GM12865 (cell line): ENCODE measurements at places on chromosomes 3 and 15.

- DNase-seq, result no peak
Observed at GRCh38 chr15:72824112-72824511, 40.6 kb upstream of the ADPGK start.

- DNase-seq, result no peak
Observed at GRCh38 chr3:187889601-187890404, 144.5 kb upstream of the BCL6 start.

DNA sequence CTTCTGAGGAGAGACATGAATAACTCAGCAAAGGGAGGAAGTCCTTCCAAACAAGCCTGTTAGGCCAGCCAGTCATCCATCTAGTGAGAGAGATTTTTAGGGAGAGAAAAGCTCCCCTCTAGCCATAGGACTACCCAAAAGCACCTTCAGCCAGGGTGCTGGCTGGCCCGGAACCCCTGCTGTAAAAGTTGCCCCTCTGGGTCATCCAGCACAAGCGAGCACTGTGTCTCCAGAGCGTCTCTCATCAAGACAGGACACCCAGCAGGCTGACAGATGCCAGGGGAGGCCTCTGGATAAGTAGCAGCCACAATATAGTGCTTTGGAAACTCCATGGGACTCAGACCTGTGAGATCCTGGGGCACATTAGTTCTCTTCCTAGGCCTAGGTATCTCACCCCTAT, 24.5 kb downstream of the ANXA2 start:
- no peak for DNase-seq

GRCh38 chr3:57256844-57257243, 29.3 kb downstream of the APPL1 start:
- DNase-seq, result no peak

DNA sequence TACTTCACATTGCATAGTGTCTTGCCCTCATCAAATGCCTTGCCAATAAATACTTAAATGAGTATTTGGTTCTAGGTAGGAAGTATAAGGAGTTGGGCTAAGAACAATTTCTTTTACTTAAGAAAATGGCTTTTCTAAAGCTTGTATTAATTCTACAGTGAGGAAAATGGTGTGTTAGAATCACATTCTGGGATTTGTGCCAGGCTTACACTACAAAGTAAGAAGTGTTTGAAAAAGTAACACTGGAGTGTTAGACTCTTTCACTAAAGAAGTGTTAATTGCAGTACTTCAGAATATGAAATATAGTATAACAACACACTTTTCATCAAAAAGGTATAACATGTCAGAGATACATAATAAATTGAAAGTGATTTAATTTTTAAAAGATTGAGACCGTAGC, 328.7 kb downstream of the C3orf38 start:
- DNase-seq, result no peak

GRCh38 chr3:52088445-52089367, 32.3 kb upstream of the DUSP7 start:
- peak; percentile 9 for DNase-seq

- DNase-seq, result no peak
Observed at GRCh38 chr15:71306538-71306937, 191.3 kb downstream of the THSD4 start.

- DNase-seq, result no peak
Observed at GRCh38 chr3:15606434-15606891, 4.9 kb downstream of the BTD start.

- DNase-seq, result no peak
Observed at GRCh38 chr3:184186902-184187207, 856 bp downstream of the ABCF3 start.

GRCh38 chr3:195757438-195757770, 36.6 kb downstream of the MUC20 start:
- DNase-seq, result no peak

DNA sequence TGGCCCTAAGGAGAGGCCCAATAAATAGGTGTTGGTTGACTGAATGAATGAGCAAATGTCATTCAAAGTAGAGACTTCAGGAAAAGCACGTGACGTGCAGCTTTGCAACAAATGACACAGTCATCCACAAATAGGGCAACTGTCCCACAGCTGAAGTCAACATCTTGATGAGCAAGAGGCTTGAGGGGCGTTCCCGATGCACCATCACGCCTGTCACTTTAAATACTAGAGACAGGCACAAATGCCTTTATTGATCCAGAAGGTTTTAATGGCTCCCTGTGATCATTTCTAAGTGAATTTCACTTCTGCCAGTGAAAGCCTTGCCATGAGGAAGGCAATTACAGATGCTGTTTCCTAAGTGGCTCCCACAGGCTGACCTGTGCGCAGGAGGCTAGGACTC, 43.6 kb downstream of the ABTB1 start:
- DNase-seq, result no peak

- peak; percentile 5 for DNase-seq
Observed at GRCh38 chr15:83747050-83747717, 93.3 kb downstream of the ADAMTSL3 start.

- DNase-seq, result no peak
Observed at GRCh38 chr3:143707848-143708247, 140.4 kb downstream of the SLC9A9 start.

GRCh38 chr15:48222627-48223026, 16.5 kb downstream of the SLC12A1 start:
- DNase-seq, result no peak

GRCh38 chr3:160801386-160802118, 45.5 kb downstream of the PPM1L start:
- DNase-seq, result peak; percentile 82

- DNase-seq, result peak; percentile 58
Observed at GRCh38 chr3:88003115-88003755, 55.6 kb downstream of the CGGBP1 start.

- DNase-seq, result no peak
Observed at GRCh38 chr3:74295479-74295878, 319.0 kb downstream of the CNTN3 start.

DNA sequence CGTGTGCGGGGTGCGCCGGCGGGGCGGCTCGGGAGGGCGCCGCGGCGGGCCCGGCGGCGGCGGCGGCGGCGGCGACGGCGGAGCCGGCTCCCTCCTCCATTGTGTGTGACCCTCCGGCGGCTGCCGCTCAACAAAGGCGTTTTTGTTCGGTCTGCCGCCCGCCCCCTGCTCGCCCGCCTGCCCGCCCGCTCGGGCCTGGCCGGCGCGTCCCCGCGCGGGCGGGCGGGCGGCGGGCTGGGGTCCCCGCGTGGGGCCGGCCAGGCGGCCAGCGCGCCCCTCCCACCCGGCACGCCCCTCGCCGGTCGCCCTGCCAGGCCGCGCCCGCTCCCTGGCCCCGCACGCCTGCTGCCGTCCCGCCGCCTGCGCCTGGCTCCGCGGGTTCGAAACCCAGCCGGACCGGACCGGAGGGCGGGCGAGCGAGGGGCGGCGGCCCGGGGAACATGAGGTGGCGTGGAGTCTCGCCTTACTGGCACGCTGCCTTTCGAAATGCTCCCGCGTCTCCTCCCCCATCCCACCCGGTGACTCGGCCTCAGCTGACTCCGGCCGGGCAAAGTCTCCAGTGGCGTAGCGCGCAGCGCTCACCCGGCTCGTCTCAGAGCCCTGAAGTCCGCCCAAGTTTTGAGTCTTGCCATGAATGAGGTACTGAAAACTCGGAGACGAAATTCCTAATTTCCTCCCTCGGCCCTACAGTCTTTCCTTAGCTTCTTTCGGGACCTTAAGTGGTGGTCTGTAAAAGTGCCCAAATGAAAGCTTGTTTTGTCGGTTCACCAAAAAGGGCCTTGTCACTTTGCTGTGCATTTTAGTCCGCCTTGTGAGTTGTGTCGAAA, 588 bp downstream of the MAPK6 start:
- peak; percentile 86 for DNase-seq

DNA sequence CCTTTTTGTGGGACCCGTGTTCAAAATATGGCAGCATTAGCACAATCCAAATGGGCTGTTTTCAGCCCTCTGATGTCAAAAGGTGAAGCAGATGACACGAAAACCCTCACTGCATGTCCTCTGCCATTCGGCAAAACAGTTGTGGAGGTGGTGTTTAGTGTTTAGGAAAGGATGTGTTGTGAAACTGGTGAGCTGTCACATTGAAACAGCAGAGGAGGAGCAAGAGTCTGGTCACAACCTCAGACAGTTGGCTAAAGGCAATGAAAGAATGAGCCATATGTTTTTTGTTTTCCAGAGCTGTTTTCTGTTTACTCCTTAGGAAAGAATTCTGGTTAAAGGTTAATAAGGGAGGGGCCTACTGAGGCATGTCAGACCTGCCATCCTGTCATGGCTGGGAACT, 140.7 kb downstream of the VPS8 start:
- no peak for DNase-seq

DNA sequence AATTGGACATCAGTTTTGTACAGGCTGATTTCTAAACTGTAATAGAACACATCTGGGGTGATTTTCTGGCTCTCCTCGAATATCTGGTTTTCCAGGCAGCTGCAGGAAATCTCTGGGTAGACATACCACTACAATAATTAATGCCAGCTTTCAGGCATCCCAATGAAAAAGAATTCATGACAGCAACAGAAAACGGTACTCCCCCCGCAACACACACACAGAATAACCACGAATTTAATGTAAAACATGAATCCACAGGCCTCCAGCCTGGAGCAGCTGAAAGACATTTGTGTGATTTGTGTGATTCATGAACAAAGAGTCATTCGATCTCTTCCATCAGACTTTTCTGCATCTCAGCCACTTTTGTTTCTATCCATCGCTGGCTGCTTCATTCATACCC, 262.2 kb downstream of the MAGI1 start:
- DNase-seq, result no peak

- DNase-seq, result no peak
Observed at GRCh38 chr3:47825590-47825989, 22.7 kb downstream of the DHX30 start.

- DNase-seq, result peak; percentile 36
Observed at GRCh38 chr3:129855832-129856419, 37.6 kb downstream of the TMCC1 start.

DNA sequence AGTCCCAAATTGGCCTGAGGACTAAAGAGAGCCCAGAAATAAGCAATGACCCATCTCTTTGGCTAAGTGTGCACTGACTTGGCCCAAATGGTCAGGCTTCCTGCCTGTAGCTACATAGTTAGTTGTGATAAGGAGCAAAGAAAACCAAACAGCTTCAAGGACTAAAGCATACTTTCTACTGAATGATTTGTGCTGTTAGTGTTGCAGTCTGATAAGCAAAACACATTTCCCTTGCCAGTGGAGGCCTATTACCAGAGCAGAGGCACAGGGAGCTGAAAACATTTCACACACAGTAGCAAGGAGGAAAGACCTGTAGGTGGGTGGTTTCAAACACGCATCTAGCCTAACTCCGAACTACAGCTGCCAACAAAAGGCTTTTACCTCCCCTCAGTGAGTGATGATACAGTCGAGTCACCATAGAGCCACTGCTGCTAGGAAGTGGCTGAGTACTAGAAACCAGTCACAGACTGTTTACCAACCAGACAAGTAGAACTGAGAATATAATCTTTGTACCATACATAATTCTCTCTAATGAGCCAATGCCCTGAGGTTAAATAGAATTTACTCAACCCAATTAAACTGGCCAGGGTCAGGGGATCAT, 222.3 kb upstream of the THBS1 start:
- DNase-seq, result peak; percentile 61

DNA sequence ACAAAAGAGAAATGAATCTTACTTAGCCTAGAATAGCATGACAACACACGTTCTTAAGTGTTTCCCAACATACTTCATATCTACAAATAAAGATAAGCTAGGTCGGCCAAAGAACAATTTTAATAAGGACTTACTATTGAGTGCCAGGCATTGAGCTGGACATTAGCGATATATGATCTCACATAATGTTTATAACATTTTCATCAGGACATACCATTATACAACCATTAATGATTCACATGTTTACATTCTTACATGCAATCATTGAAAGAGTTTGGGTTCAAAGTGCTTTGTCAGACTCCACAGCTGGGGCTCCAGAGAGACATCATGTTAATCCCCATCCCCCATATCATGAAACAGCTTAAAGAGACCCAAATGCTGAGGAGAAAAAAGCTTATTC, 189.0 kb downstream of the STT3B start:
- DNase-seq, result no peak

DNA sequence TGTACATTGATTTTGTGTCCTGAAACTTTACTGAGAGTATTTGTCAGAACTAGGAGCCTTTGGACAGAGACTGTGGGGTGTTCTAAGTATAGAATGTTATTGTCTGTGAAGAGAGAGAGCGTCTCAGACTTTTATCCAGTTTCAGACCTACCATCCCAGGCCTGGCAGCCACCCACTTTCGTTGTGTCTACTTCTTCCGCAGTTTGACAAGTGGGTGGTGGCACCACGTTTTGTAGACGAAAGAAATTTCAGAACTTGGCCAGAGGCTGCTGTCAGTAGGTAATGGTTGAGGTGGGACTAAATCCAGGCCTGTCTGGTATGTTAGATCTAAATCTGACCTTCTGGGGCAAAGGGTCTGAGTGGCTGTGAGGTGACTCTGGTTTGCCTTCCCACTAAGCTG, 13.4 kb upstream of the TRAK1 start:
- no peak for DNase-seq

GRCh38 chr3:190012314-190012782, 108.3 kb downstream of the P3H2 start:
- no peak for DNase-seq
